T-helper 17 cell (primary cell): ENCODE measurements at places on chromosomes 2 and 18.

DNA sequence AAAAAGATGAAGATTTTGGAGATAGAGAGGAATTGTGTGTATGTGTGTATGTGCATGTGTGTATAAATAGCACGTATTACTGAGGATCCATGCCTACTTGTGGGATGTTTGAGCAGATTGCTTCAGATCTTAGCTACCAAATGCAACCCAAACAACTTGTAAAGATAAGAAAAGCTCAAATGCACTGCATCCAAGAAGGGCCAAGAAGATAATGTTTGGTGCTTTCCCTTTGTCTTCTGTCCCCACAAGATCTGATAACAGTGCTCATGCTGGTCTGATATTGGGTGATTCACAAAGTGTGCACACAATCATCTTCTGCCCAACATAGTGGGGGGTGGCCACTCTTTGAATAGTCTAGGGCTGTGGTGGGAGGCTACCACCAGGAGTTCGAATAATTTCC lies 284.8 kb upstream of the CYRIA start:
- H3K4me3 ChIP-seq, result no peak overlapping the region
- DNase-seq, result no peak
- H3K27me3 ChIP-seq, result no peaks in the 10 kb centered on the region
- H3K27ac ChIP-seq, result no peak overlapping the region
- H3K36me3 ChIP-seq, result no peaks in the 10 kb centered on the region

DNA sequence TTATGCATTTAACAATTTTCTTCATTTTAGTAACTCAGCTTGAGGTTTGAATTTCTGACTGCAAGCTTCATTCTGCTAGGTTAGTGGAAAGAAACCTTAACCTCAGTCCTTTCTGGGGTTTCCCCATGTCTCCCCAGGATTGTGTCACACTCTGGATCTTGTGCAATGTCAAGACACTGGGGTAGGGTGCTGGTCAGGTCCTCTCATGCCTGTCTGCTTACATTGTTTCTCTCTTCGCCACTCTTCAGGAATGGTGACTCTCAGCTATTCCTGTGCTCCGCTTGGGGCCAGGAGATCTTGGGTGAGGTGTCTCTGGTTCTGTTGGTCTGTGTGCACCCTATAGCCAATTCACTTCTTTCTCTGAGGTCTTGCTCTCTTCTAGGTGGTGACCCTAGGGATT lies 23.9 kb downstream of the CTLA4 start:
- H3K27me3 ChIP-seq, result no peaks in the 10 kb centered on the region
- no peak overlapping the region for H3K4me3 ChIP-seq
- no peak for DNase-seq
- peaks cover 13% of the 10 kb centered on the region for H3K4me1 ChIP-seq

- no peaks in the 10 kb centered on the region for H3K36me3 ChIP-seq
- no peak overlapping the region for H3K4me3 ChIP-seq
- no peaks in the 10 kb centered on the region for H3K4me1 ChIP-seq
- DNase-seq, result no peak
These were observed 11.0 kb downstream of the MAP3K20 start for GRCh38 chr2:173086518-173087213.

GRCh38 chr2:128636802-128637147 lies 318.1 kb upstream of the HS6ST1 start:
- no peak for DNase-seq
- no peaks in the 10 kb centered on the region for H3K36me3 ChIP-seq
- H3K4me1 ChIP-seq, result no peaks in the 10 kb centered on the region
- H3K27me3 ChIP-seq, result peaks cover 26% of the 10 kb centered on the region
- no peak overlapping the region for H3K4me3 ChIP-seq

- H3K27ac ChIP-seq, result no peak overlapping the region
- no peak for DNase-seq
- no peak overlapping the region for H3K4me3 ChIP-seq
- H3K27me3 ChIP-seq, result peaks cover 38% of the 10 kb centered on the region
These were observed 32.2 kb downstream of the AOX1 start for GRCh38 chr2:200618054-200618419.

DNA sequence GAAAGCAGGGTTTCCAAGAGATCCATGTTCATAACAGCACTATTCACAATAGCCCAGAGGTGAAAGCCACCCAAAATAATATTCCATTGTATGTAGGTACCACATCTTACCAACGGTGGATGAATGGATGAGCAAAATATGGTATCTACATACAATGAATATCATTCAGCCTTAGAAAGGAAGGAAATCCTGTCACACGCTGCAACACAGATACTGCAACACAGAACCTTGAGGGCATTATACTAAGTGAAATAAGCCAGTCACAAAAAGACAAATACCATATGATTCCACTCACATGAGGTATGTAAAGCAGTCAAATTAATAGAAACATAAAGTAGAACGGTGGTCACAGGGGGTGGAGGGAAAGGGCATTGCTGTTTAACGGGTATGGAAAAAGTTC lies 155.7 kb downstream of the DTNB start:
- H3K4me1 ChIP-seq, result peaks cover 11% of the 10 kb centered on the region
- no peak for DNase-seq
- peaks cover 9% of the 10 kb centered on the region for H3K36me3 ChIP-seq
- no peak overlapping the region for H3K27ac ChIP-seq
- H3K4me3 ChIP-seq, result no peak overlapping the region

DNA sequence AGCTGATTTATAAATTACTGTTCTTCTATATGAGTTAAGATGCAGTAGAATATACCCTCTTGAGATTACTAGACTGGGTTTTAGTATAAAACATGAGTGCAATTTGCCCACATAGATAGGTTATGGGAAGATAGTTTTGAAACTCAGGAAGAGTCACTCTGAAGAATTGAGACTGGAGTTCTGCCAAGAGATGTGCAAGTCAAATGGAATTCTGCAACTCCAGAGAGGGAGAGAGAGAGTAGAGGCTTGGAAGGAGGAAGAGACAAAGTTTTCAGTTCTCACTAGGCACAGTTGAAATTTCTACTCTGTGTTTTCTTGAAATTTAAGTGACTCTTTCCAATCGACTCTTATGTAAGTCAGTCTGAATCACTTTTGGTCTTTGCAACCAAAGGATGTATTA lies 878.8 kb downstream of the TSN start:
- H3K4me1 ChIP-seq, result no peaks in the 10 kb centered on the region
- no peaks in the 10 kb centered on the region for H3K36me3 ChIP-seq
- no peak overlapping the region for H3K27ac ChIP-seq
- H3K4me3 ChIP-seq, result no peak overlapping the region
- H3K27me3 ChIP-seq, result no peaks in the 10 kb centered on the region

DNA sequence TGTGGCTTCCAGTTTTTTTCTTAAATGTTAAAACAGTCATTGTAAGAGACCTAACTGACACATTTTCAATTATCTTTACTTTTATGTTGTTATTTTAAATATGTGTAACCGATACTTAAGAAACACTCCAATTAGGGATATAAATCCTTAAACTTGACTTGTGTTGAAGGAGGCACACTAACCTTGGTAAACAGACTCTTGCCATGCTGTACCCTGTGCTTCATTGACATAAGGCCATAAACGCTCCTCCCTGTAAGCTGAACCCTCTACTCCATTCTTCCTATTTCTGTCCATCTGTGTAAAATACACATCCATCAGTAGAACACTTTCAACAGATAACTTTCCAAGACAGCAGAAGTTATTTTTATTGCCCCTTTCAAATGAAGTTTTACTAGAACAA lies 780.5 kb upstream of the FAM98A start:
- H3K4me3 ChIP-seq, result no peak overlapping the region
- H3K36me3 ChIP-seq, result no peaks in the 10 kb centered on the region
- DNase-seq, result no peak

DNA sequence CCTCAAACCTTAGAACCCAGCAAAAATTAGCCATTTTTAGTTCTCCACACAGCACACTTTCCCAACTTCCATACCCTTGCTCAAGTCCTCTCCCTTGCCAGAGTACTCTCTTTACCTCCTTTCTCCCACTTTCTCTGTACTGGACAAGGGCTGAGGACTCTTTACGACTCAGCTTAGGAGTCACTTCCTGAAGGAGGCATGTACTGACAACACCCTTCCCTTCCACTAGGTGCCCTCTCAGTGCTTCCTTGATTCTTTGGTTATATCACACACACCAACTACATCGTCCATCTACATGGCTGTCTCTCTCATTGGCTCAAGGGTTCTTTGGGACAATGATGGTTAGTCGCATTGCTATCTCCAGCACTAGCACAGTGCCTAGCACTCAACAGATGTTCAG lies 5.2 kb upstream of the C18orf63 start:
- no peak overlapping the region for H3K4me3 ChIP-seq
- DNase-seq, result no peak
- peaks cover 7% of the 10 kb centered on the region for H3K4me1 ChIP-seq
- peaks cover 6% of the 10 kb centered on the region for H3K36me3 ChIP-seq

DNA sequence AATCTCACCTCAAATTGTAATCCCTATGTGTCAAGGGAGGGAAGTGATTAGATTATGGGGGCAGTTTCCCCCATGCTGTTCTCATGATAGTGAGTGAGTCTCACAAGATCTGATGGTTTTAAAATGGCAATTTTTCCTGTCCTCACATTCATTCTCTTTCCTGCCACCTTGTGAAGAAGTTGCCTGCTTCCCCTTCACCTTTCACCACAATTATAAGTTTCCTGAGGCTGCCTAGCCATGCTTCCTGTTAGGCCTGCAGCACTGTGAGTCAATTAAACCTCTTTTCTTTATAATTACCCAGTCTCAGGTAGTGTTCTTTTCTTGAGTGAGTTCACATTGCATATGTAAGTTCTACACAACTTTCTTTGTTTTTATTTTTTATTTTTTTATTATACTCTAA lies 271.5 kb downstream of the EXOC6B start:
- peaks cover 7% of the 10 kb centered on the region for H3K36me3 ChIP-seq
- H3K4me3 ChIP-seq, result no peak overlapping the region
- DNase-seq, result no peak
- H3K27ac ChIP-seq, result no peak overlapping the region

GRCh38 chr2:240138254-240138984 lies 2.0 kb downstream of the OTOS start:
- H3K4me1 ChIP-seq, result peaks cover 26% of the 10 kb centered on the region
- H3K27me3 ChIP-seq, result peaks cover 16% of the 10 kb centered on the region
- H3K4me3 ChIP-seq, result peak overlapping the region; percentile 93
- no peaks in the 10 kb centered on the region for H3K36me3 ChIP-seq

GRCh38 chr2:126876631-126877030 lies 22.1 kb upstream of the TEX51 start:
- no peak overlapping the region for H3K27ac ChIP-seq
- no peak overlapping the region for H3K4me3 ChIP-seq
- no peaks in the 10 kb centered on the region for H3K27me3 ChIP-seq
- H3K36me3 ChIP-seq, result no peaks in the 10 kb centered on the region
- H3K4me1 ChIP-seq, result no peaks in the 10 kb centered on the region

DNA sequence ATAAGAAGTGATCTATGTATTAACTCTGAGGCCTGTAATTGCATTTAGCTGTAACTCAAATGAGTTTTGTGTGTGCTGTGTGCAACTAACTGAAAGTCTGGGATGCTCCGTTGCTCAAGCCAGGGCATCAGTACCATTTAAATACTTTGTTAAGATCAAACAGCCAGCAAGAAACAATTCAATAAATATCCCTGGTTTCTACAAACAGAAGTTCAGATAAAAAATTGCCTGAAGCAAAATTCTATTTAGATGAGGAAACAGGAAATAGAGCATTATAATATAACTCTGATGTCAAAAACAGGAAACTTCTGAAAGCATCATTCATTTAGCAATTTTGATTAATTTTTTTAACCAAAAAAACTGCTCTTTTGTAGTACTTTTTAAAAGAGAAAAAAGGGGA lies 18.9 kb upstream of the SLC38A11 start:
- no peak overlapping the region for H3K27ac ChIP-seq
- no peak overlapping the region for H3K4me3 ChIP-seq
- H3K4me1 ChIP-seq, result no peaks in the 10 kb centered on the region
- no peak for DNase-seq

DNA sequence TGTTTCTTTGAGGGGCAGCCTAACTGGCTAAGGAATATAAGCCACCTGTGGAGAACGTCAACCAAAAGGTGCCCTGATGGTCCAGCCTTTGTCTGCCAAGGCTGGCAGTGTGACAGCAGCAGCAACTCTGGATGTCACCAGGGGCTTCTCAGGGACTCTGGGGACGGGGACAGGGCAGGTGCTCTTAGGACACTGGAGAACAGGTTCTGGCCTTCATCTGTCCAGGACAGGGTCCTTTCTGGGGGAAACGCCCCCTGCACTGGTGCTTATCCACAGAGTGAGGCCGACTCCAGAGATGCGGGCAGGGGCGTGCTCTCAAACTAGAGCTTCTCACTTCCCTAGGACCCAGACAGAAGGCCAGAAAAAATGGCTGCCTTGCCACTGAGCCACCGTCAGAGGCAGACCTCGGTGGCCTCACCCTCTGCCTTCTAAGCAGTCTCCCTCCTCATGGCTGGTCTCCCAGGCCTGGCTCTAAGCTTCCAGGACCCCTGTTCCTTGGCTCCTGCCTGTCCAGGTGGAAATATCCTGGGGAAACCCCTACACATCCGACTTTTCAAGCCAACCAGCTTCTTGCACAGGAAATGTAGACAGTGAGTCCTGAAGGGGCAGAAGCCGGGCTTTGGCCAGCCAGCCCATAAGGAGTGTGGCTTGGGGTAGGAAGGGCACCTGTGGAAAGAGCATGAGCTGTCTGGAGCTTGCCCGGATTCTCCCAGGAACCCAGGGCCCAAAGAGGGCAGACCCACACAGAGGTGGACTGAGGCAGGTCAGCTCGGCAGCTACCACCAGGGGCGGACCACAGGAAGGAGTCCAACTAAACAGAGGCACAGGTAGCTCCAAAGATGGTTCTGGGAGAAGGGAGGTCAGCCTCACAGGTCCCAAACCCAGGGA lies 11.3 kb upstream of the SFXN5 start:
- no peak overlapping the region for H3K27ac ChIP-seq
- peaks cover 10% of the 10 kb centered on the region for H3K4me1 ChIP-seq
- H3K4me3 ChIP-seq, result no peak overlapping the region

GRCh38 chr2:205673312-205673711 lies 9.0 kb upstream of the NRP2 start:
- H3K36me3 ChIP-seq, result peaks cover 2% of the 10 kb centered on the region
- DNase-seq, result no peak
- H3K27ac ChIP-seq, result no peak overlapping the region
- H3K27me3 ChIP-seq, result peaks cover 18% of the 10 kb centered on the region

- no peaks in the 10 kb centered on the region for H3K36me3 ChIP-seq
- no peak for DNase-seq
- H3K4me3 ChIP-seq, result no peak overlapping the region
- peaks cover 2% of the 10 kb centered on the region for H3K4me1 ChIP-seq
- H3K27ac ChIP-seq, result no peak overlapping the region
These were observed 134.8 kb upstream of the CREB1 start for GRCh38 chr2:207394812-207395534.
